ENCODE measurements at places on chromosomes 4 and X. TPM values are rescaled to one million over a fixed set of nuclear protein-coding genes. Genes with fewer than 3 reads are reported as not detected.
A peak's percentile ranks its signal among the peaks of the same experiment; 100 is the strongest.

- H3K27ac ChIP-seq: no peak overlapping the region
- no peak for DNase-seq
- no peaks in the 10 kb centered on the region for H3K4me1 ChIP-seq
- no peaks in the 10 kb centered on the region for H3K36me3 ChIP-seq
- no peaks in the 10 kb centered on the region for H3K27me3 ChIP-seq
- no peak overlapping the region for H3K4me3 ChIP-seq
These were observed 66.7 kb upstream of the NOCT start for GRCh38 chr4:138948918-138949317.

DNA sequence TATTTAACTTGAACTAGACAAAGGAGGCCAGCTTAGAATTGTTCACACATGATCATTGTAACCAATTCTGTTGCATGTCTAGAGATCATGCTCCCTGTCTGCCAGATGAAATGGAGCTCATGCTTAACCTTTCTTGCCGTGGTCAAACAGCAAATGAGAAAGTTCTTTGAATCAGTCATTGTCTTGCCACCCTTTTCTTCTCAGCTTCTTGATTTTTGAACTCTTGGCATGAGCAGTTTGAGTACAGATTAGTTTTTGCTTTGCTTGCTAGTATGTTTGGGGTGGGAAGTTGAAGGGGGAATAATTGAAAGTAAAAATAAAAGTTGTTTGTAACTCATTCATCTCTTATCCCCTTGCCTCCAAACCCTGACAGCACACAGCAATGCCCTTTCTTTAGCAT is 4.7 kb downstream of the MTM1 start:
- no peak overlapping the region for H3K4me3 ChIP-seq
- no peak overlapping the region for H3K27ac ChIP-seq
- no peak for DNase-seq
- H3K27me3 ChIP-seq: no peaks in the 10 kb centered on the region
- no peaks in the 10 kb centered on the region for H3K4me1 ChIP-seq

DNA sequence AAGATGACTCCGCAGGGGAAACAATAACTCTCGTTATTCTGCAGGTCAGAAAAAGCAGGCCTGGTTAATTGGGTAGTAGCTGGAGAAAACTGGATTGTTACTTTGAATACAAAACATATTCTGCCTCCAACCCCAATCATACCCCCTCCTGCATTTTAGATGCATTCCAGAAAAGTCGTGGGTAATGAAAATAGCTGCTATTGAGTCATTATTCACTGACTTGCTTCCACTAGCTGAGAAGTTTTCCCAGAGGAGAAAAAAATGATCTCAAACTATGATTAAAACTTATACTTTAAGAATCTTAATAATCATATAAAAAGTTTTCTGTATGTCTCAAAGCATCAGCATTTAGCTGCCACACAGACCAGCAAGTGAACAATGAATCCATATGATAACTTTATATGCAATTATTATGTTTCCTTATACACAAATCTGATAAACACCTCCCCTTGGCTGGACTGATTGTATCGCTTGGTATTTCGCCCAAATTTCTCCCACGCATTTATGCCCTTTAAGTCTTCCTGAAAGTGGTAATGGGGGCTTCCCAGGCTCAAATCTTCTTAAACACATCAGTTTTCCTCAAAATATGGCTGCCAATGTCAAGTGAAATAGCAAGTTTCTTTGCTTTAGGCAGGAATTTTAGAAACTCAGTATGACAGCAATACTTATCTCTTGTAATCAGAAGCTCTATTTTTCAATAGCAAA is 181.0 kb downstream of the LDB2 start:
- DNase-seq: no peak
- H3K27ac ChIP-seq: no peak overlapping the region
- no peaks in the 10 kb centered on the region for H3K4me1 ChIP-seq
- H3K4me3 ChIP-seq: no peak overlapping the region

GRCh38 chrX:117996918-117997480 is 119.6 kb downstream of the KLHL13 start:
- H3K27ac ChIP-seq: no peak overlapping the region
- H3K36me3 ChIP-seq: no peaks in the 10 kb centered on the region
- no peaks in the 10 kb centered on the region for H3K4me1 ChIP-seq
- no peak for DNase-seq
- no peaks in the 10 kb centered on the region for H3K27me3 ChIP-seq

DNA sequence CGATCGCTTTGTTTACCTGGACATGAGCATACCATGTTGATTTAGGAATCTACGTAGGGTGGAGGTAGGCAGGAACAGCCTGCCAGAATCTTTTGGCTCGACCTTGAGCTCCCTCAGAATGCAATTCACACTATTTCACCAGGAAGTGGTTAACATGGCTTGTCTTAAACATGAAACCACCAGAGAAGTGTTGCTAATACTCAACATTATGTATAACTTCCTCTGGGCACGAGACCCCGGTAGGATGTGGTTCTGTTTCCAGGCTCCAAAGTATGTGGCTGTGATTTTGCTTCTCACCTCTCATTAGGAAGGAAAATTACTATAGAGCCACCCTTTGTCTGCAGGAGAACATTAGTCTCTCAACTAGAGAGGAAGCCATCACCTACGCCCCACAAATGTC is 59.0 kb upstream of the VCX3B start:
- H3K4me1 ChIP-seq: no peaks in the 10 kb centered on the region
- DNase-seq: no peak
- H3K4me3 ChIP-seq: no peak overlapping the region
- H3K36me3 ChIP-seq: no peaks in the 10 kb centered on the region
- no peaks in the 10 kb centered on the region for H3K27me3 ChIP-seq

- DNase-seq: no peak
- peak overlapping the region; percentile 93 for H3K4me3 ChIP-seq
- peaks cover 5% of the 10 kb centered on the region for H3K36me3 ChIP-seq
- H3K27me3 ChIP-seq: peaks cover 11% of the 10 kb centered on the region
- H3K4me1 ChIP-seq: peaks cover 37% of the 10 kb centered on the region
These were observed 2.1 kb downstream of the TIGD2 start for GRCh38 chr4:89113415-89113814.

- no peak overlapping the region for H3K4me3 ChIP-seq
- no peak for DNase-seq
- H3K27ac ChIP-seq: no peak overlapping the region
- peaks cover 1% of the 10 kb centered on the region for H3K4me1 ChIP-seq
- no peaks in the 10 kb centered on the region for H3K36me3 ChIP-seq
These were observed 11.3 kb upstream of the PLAC1 start for GRCh38 chrX:134669378-134670098.

DNA sequence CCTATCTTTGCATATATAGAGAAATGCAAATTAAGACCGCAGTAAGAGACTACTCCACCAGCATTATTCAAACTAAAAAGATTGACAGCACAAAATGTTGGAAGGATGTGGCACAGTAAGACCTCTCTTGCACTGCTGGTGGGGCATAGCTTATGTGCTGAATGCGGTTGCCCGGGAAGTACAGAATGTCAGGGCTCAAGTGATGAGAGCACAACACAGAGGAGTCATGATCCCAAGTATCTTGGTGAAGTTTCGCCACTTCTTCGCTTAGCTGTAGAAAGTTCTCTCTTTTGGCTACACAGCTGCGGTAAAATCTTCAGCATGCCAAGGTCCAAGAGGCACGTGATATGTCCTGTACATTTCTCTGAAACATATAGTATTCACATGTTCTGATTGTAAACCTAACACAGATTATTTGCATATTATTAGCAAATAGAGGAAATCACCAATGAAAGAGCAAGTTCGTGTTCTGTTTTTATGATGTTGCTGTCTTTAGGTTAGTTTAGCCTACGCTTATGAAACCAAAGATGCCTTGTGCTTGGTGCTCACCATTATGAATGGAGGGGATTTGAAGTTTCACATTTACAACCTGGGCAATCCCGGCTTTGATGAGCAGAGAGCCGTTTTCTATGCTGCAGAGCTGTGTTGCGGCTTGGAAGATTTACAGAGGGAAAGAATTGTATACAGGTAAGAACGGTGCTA is 55.0 kb downstream of the HTT-AS start:
- peaks cover 15% of the 10 kb centered on the region for H3K36me3 ChIP-seq
- H3K4me3 ChIP-seq: no peak overlapping the region
- no peak overlapping the region for H3K27ac ChIP-seq
- DNase-seq: no peak
- peaks cover 5% of the 10 kb centered on the region for H3K27me3 ChIP-seq
- H3K4me1 ChIP-seq: peaks cover 9% of the 10 kb centered on the region

PIM2 gene
- 16.5 TPM for total RNA-seq

CFP gene
- 0.49 TPM for total RNA-seq
